Lower lobe of right lung (tissue), 2 donors: ENCODE measurements at places on chromosomes 11 and 22.
A peak's percentile ranks its signal among the peaks of the same experiment; 100 is the strongest.

DNA sequence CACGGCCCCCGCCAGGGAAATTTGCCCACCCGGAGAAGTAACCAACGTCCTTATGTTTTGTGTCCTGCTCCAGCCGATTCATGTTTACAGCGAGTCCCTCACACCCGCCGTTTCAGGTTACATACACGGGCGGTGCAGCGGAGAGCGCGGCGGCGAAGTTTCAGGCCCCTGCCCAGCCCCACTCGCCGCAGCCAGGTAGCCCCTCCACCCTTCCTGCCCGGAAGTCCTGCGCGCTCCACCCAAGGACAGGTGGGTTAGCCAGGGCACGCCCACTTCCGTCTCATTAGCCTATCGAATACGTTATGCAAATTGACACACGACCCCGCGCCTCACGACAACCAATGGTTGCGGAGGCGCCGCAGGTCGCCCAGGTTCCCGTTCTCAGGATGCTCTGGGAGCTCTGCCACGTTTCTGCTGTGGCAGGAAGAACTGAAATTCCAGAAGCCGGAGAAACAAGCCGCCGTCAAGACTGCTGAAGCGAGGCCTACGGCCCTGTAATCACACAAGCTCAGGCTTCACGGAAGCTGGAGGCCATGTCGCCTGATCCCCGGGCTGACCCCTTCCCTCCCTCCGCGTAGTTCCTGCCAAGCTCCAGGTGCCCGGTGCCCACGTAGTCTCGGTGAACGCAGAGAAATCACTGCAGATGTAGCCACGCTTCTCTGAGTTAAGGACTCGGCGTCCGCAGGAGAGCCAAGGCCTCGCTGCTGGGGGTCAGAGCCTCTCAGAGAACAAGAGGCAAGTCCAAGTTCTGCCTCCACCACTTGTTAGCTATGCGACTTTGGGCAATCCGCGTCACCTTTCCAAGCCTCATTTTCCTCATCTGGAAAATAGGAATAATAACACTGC, 22.4 kb upstream of the MYH9 start:
- peak; percentile 96 for DNase-seq

DNA sequence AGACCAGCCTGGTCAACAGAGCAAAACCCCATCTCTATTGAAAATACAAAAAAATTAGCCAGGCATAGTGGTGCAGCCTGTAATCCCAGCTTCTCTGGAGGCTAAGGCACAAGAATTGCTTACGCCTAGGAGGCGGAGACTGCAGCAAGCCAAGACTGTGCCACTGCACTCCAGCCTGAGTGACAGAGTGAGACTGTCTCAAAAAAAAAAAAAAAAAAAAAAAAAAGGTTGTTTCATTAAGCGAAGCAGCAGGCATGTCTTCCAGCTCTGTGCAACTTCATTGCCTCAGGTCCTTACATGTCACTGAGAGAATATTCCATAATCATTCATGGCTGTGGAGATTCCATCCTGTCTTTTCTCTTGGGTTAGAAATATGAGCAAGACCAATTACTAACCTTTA, 16.9 kb downstream of the GAB2 start:
- no peak for DNase-seq

DNA sequence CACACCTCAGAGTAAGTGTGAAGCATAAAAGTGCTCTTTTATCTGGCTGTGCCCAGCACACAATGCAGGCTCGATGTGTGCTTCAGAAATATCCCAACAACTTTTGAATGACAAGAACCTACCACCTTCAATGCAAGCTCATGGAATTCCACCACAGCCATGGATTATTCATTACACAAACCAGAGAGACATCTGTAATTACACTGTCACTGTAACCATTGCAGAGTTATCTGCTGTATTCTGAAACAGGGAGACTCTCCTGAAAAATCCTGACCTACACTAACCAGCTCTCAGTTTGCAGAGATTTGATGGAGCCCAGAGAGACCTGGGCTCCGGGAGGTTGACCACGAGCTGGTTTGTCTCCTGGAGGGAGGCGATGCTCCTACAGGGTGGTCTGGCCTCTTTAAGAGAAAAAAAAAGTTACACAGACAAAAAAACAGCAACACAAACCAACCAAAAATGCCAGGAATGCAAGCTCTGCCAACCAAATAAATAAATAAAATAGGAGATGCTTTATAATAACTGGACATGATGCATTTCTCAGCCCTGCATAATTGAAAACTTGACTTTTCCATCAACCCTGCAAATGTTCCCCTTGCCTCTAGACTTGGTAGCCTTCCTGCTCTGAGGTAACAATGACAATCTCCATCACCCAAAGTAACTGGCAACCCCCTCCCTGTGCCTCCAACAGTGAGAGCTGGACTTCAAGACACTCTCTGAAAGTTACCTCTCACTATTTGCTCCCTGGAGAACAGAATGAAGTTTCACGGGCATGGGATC, 69.7 kb downstream of the ETS1 start:
- no peak for DNase-seq

GRCh38 chr11:128693416-128693712, 508 bp upstream of the FLI1 start:
- DNase-seq, result no peak

- DNase-seq, result no peak
These were observed 35.9 kb upstream of the PRDM11 start for GRCh38 chr11:45110562-45110961.

- no peak for DNase-seq
These were observed 102.2 kb downstream of the TRIM29 start for GRCh38 chr11:120035756-120036155.
